ENCODE measurements at places on chromosomes 4 and X.

- DNase-seq: no peak
Observed at GRCh38 chr4:94219402-94219801, 11.7 kb downstream of the SMARCAD1 start.

DNA sequence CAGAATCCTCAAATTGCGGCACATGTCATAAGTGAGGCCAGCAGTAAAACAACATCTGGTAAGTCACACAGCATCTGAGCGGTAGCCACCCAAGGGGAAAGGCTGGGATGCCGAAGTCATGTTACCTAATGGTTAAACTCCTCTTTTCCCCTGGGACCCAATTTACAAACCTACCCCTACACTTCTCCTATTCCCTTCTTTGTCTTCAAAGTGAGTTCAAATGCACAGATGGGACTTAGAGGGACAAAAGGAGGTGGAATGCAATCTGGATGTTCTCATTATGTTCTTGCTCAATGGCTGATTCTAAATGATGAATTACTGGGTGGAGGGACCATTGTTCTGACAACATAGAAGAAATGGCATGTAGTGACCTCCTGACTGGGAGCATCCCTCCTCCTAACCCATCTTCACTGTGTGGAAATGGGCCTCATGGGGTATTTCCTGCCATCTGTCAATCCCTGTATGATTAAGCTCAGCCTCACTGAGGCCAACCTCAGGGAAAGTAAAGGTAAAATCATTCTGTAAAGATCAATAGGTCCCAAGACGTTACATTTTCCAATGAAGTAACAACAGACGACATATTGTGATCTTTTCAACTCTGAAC, 8.5 kb downstream of the CD40LG start:
- DNase-seq: no peak

- DNase-seq: peak; percentile 28
Observed at GRCh38 chrX:131841496-131842437, 181.3 kb upstream of the STK26 start.

- DNase-seq: no peak
Observed at GRCh38 chrX:22040184-22040583, 8.1 kb downstream of the PHEX start.

- no peak for DNase-seq
Observed at GRCh38 chr4:108700081-108700757, 49.8 kb downstream of the OSTC start.

- DNase-seq: no peak
Observed at GRCh38 chrX:124455966-124456365, 109.6 kb downstream of the SH2D1A start.
